ENCODE measurements at places on chromosomes 5 and 9.

- DNase-seq, result no peak
Observed at GRCh38 chr5:152124409-152125041, 199.9 kb upstream of the GLRA1 start.

- DNase-seq, result no peak
Observed at GRCh38 chr5:80213466-80213865, 42.4 kb downstream of the SERINC5 start.

- no peak for DNase-seq
Observed at GRCh38 chr9:121021301-121021700, 28.8 kb downstream of the C5 start.

DNA sequence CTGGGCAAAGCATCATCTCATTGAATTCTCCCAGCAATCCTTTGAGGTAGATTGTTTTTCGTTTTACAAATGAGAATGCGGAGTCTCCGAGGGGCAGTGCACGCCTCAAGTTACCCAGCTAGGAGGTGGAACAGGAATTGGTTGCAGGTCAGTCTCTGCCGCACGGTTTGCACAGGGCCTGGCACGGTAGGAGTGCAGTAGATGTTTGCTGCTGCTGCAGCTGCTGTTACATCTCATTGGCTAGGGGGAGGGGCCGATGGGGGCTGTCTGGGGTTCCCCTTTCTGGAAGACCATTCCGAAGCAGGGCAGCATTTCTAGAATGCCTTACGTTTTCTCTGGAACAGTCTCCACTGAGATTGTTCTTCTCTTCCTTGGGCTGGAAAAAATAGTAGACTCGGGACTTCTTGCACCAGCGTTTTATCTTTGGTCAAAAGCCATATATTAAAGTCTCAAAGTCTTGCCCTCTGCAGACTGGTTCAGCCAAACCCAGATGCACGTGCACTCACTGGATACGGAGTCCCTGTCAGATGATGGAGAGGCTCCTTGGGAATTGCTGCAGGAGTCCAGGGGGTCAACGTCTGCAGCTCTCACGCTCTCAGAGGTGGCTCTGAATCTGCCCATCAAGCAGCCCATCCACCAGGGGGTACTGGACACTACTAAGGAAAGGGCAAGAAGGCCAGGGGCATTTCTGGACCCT lies 1.2 kb downstream of the USP20 start:
- DNase-seq, result no peak

GRCh38 chr5:2375757-2376250 lies 375.7 kb downstream of the IRX2 start:
- no peak for DNase-seq

DNA sequence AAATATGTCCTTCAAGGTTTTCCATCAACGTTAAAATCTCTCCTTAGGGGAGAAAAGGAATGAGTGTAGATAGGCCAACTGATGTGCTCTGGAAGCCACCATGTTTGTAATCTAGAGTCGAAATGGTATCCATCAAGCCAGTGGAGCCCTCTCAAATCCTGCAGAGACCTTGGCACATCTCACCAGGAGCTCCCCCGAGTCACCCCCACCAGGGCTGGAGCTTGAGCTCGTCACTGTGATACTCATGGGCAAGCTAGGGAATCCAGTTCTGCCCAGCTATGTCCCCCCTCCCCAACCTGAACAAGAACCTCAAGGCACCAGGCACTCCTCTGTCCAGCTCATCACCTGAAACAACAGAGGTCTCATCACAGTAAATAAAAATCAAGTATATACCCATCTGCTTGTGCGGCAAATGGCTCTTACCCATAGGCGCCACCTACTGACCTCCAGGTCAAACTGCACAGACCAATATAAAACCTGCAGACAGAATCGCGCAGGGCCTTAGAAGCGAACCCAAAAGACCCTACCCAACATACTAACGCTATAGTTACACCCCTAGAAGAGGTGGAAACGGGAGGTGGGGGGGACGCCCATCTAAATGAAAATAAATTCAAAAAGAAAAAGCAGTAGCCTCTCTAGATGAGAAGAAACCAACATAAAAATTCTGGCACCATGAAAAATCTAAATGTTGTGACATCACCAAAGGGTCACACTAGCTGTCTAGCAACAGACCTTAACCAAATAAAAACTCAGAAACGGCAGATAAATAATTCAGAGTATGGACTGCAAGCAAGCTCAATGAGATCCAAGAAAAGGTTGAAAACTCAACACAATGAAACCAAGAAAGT lies 75.0 kb downstream of the TTC39B start:
- DNase-seq, result peak; percentile 14

- DNase-seq, result peak; percentile 60
Observed at GRCh38 chr9:120936011-120936763, 9.6 kb upstream of the TRAF1 start.

DNA sequence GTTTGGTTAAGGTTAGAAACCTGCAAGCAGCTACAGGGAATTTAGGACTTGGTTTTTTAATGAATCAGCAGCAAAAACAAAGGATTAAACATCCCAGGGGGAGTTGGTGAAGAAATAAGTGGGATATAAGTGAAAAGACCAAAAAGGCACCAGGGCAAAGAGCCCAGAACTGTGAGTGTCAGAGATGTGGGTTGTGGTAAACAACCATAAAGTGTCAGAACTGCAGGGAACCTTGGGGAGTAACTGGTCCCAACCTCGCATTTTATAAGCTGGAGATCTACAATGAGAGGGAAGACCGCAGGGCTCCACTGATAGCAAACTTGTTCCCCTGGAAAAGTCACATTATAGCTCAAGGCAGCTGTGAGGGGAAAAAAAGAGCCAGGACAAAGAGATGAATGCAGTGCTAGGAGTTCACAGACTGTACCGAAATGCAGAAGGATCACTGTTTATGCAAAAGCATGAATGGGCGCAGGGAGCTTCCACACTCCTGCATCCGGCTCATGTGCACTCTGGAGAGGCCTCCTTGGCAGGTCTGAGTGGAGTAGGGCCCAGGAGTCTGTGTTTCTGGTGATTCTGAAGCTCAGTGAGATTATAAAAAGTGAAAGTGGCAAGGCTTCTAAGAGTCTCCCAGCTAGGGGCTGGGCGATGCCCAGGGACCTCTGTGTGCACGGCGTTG lies 156.3 kb downstream of the GOLPH3 start:
- DNase-seq, result no peak

GRCh38 chr5:77418162-77418561 lies 74.0 kb downstream of the WDR41 start:
- no peak for DNase-seq

All from GM18507 (cell line).